ENCODE measurements at places on chromosomes 2 and 18.
A peak's percentile ranks its signal among the peaks of the same experiment; 100 is the strongest.

DNA sequence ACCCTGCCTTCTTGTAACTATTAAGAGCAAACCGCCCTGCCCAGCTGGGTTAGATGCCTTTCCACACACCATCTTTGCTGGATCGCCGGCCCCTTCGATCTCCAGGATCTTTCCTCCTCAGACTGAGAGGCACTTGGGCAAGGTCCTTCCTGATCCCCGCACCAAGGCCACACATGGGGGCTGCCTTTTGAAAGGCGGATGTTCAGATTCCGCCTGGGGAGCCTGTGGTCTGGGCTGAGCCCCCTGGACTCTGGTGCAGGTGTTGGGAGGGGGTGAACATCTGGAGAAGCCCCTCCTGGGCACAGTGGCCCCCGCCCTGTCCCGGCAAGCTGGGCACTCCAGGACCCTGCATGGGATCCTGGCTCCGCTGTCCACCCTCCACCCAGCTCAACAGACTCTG, 135.4 kb upstream of the HDAC4 start:
- DNase-seq = no peak

DNA sequence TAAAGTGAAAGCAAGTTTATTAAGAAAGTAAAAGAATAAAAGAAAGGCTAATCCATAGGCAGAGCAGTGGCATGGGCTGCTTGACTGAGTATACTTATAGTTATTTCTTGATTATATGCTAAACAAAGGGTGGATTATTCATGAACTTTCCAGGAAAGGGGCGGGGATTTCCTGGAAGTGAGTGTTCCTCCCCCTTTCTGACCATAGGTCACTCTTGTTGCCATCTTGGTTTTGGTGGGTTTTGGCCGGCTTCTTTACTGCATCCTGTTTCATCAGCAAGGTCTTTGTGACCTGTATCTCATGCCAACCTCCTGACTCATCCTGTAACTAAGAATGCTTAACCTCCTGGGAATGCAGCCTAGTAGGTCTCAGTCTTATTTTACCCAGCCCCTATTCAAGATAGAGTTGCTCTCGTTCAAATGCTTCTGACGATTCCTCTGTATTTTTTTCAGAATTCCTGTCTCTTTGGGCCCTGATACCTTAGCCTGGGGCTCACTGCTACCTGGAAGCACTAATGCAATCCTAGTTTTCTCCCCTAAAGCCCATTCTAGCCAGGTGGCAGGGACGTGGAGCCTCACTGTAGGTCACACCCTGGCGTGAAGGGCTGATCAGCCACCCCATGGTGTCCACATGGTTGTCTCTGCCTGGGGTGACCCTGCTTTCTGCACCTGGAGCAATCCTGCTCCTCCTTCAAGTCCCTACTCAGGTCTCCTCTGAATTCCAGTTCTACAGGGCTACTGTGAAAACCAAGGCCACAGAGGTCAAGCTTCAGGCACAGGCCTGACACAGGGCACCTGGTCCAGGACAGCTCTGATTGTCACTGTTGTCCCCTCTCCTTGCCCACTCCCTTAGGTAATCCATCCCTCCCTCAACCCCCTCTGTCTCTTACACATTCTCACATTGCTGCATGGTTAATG, 6.0 kb upstream of the SLC35F6 start:
- no peak for DNase-seq

GRCh38 chr18:48621815-48622555, 83.2 kb downstream of the CTIF start:
- DNase-seq = no peak

- DNase-seq = no peak
Observed at GRCh38 chr2:71449343-71449742, 4.0 kb upstream of the DYSF start.

DNA sequence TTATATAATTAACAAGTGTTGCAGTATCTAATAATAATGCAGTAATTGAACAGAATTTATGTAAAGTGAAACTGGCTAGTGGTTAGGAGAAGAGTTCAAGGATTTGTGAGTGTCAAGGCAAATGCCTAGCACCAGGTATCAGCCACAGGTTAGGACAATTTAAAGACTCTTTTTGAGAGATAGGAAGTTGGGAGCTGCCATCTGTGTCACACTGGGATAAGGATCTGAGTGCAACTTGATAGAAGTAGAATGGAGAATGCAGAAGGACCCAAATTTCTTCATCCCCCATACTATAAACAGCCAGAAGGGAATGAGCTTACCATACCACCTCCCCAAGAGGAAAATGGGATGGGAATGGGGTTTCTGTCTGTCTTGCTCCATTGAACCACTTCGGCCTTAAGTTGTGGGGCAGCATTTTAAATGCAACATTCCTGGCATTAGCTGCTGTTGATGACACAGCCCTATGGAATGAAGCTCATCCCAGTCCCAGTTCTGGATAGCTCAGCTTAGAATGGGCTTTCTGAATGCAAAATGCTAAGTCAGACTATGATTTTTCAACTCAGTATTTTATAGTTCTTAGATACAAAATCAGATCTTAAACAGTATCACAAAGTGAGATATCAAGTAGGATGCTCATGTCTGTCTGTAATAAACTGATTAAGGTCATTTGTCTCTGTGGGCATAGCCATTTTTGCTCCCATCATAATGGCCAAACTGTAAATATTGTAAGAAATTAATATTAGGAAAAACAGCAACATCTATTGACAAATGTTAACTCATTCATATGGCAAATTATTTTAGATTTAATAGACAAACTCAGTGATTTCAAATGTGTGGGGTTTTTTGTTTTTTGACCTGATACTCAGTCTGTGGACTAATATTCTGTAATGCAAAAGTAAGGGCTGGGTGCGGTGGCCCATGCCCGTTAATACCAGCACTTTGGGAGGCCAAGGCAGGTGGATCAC, 44.0 kb downstream of the GPR155 start:
- no peak for DNase-seq

DNA sequence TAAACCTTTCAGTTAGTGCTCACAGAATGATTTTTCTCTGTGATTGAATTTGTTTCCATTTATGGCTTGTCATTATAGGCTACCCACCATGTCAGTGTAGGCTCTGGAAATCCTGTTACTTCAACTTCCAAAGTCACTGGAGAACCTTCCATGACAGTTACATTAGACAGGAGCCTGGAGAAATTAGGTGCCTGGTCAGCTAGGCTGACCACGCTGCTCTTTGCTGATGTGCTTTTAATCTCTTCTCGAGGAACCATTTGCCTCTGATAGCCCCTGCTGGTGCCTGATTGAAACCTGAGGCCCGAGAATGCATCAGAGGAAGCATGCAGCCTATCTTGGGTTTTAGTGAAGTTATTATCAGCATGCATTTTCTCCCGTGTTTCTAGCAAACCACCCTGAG, 29.6 kb upstream of the TTN start:
- no peak for DNase-seq

DNA sequence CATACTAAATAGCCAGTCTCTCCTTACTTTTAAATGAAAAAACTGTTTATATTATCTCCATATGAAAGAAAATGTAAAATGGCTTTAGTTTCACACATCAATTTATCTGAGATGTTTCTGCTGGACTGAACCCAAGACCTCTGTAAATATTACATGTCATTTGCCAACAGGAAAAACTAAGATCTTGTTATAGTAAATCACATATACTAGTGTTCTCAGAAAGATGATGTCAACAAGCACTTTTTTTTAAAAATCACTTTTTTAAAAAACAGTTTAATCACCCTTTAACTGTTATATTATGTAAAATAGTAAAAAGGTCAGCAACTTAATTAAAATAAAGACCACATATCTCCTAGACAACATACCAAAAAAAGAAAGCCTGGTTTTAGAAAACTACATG, 46.3 kb downstream of the PTPN2 start:
- DNase-seq = no peak

GRCh38 chr2:212626371-212626918, 87.8 kb upstream of the ERBB4 start:
- DNase-seq = no peak

GRCh38 chr2:239181074-239181902, 219.5 kb downstream of the HDAC4 start:
- DNase-seq = peak; percentile 8

DNA sequence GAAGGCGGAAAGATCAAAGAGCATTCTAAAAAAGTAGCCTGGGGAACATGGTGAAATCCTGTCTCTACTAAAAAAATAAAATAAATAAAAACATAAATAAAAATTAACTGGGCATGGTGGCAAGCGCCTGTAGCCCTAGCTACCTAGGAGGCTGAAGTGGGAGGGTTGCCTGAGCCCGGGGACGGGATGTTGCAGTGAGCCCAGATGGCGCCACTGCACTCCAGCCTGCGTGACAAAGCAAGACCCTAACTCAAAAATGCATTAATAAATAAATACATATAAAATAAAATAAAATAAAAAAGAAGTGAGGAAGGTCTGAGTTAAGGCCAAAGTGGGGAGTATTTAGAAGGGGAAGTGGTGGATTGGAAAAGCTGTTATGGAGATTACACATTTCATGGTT, 1.3 kb upstream of the PSMD14 start:
- no peak for DNase-seq

DNA sequence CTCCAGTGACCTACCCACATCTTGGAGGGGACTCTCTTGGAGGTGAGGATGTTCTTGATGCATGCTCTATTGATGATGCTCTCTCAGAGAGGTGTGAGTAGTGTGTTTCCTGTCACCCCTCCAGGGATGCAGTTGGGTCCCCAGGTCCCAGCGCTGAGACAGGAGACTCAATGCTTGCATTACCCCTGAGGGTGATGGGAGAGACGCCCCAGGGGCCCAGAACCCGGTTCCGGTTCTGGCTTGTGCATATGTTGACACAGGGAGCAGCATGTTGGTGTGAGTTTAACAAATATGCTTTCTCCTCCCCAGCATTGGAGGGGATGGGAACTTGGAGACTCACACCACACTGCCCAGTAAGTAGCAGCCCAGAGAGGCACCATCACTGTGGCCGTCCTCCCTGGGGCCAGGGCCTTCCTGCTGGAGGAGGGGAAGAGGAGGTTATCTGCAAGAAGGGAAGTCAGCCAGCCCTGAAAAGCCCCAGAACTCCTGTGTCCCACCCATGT, 124.5 kb downstream of the PLB1 start:
- DNase-seq = no peak

GRCh38 chr2:224060783-224061482, 21.8 kb upstream of the SERPINE2 start:
- DNase-seq = no peak

DNA sequence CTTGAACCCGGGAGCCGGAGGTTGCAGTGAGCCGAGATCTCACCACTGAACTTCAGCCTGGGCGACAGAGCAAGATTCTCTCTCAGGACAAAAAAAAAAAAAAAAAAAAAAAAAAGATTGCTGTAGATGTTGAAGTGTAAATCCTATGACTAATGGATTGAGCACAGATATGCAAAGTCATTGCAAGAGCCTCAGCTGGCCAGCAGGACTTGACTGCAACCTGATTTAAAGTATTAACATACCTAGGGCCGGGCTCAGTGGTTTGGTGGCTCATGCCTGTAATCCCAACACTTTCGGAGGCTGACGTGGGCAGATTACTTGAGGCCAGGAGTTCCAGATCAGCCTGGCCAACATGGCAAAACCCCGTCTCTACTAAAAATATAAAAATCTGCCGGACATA, 103.4 kb upstream of the MSH2 start:
- DNase-seq = no peak

GRCh38 chr18:61699397-61700110, 193.3 kb downstream of the RNF152 start:
- no peak for DNase-seq

- no peak for DNase-seq
Observed at GRCh38 chr2:98749066-98749450, 18.1 kb upstream of the MGAT4A start.

DNA sequence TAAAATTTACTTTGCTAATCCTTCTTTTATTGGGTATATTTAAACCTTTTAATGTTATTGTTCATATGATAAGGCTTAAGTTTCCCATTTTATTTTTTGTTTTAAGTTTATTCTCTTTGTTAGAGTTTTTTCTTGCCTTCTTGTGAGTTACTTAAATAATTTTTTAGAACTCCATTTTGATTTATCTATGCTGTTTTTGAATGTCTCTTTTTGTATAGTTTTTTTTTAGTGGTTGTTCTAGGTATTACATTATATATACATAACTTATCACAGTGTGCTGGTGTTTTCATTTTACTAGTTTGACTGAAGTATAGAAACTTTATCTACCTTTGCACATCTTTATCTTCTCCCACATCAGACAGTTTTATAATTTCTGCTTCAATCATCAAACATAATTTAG, 49.4 kb upstream of the TGFA start:
- no peak for DNase-seq

DNA sequence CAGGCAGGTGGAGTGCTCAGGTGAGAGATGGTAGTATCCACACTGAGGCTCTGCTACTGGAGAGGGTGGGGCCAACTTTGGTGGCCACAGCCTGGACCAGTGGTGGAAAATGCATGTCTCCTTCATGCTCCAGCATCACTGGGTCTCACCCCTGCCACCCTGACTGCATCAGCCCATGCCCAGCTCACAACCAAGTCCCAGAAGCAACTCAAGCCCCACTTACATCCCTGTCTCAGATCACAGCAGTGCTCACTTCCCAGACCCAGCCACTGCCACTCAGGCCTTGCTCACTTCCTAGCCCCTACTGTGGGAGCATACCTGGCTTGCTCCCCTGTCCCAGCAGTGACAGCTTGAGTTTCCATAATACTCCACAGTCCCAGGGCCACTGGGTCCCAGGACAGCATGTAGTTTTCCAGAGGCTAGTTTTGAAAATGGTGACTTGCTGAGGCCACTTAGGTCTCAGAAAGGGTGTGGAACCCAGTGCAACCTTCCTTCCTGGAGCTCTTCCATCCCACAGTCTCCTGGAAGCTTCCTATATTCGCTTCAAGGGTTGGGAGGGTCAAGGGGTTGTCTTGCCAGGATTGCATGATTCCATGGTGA, 58.8 kb downstream of the GPC1 start:
- no peak for DNase-seq

GRCh38 chr2:240810199-240810598, 9.8 kb downstream of the KIF1A start:
- no peak for DNase-seq

GRCh38 chr2:220980966-220981675, 591.0 kb downstream of the EPHA4 start:
- DNase-seq = no peak

DNA sequence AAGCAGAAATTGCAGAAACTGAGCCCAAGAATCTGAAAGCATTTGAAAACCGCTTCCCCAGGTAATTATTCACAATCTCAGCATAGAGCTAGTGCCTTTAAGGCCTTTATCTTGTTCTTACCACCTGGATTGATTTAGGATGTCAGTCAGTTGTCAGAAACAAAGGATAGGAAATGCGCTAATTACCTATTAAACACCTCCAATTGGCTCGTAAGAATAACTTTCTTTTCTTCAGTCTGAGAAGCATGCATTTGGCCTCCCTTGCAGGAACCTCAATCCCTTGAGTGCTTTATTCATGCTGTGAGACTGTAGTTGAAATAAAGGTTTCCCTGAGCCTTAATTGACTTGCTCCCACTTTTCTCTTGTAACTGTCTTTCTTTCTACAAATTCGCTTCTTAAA, 400.3 kb upstream of the LRATD1 start:
- DNase-seq = no peak

GRCh38 chr18:25349131-25349925, 2.6 kb downstream of the ZNF521 start:
- no peak for DNase-seq

DNA sequence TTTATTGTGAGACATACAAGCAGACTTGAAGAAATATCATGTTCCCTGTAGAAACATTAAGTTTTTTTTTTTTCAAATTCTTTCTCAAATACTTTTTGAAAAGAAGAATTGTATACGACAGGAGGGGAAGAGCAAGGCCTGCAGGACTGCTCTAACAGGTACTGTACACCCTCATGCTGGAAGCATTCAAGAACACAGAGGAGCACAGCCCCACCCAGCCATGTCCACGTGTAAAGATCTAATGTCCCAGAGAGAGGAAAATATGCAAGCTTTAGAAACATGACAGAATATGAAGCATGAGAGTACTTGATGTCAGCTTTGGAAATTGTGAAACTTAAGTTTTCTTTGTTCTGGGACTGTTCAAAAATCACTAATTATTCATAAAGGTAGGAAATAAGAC, 191.6 kb downstream of the TTC32 start:
- no peak for DNase-seq
